ENCODE measurements at places on chromosomes 4 and X.
A peak's percentile ranks its signal among the peaks of the same experiment; 100 is the strongest.

DNA sequence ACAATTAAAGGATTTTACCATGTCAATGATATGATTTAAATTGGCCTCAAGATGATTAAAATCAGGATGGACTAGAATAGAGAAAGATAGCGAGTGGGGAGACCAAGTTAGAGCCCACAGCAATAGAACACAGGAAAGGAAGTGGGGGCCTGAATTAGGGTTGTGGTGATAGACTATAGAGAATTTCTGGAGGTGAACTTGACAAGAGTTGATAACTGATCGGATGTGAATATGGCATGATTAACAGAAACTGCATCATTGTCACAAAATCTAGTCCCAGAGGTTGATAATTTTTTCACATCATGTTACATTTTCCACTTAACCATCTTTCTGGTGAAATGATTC is 26.3 kb upstream of the TRPC3 start:
- no peak for DNase-seq

DNA sequence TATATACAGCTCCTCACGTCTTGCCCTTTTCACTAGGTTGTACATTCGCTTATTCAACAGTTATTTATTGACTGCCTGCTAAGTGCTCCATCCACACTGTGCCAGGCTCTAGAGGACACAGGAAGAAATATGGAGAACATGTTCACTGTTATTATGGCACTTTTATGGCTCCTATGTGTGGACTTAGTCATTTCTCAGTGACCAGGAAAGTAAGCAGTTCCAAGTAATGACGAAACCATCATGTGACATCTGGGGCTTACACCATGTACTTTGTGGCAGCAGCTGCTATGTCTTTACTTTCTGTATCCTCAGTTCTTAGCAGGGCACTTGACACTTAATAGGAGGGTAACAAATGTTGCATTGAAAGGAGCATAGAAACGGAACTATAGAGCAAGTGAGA is 278.0 kb downstream of the ANK2 start:
- peak; percentile 37 for DNase-seq

DNA sequence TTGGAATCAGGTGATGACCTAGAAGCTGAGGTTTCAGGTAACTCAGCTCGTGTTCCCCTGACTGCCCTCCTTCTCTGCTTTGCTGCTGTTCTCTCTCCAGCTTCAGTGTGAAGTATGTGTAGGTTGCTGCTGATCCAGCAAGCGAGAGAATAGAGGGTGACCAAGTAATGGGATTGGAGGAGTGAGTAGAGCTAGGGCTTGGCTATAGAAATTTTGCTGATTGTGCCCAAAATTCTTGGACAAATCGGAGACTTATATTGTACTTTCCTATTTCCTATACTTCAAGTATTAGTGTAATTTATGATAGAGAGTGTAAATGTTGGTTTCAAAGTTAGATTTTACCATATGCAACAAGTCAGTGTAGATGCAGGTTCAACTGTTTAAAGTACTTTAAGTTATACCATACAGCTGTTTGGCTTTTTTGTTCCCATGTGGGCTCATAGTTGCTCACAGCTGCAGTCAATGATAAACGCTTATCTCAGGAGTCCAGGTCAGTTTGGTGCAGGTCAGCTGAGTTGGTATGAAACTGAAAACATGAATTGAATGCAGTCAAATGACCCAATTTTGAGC is 48.0 kb downstream of the RAPGEF2 start:
- no peak for DNase-seq

- no peak for DNase-seq
These were observed 983.2 kb upstream of the IGFBP7 start for GRCh38 chr4:58093352-58093751.

GRCh38 chrX:22125481-22125880 is 93.4 kb downstream of the PHEX start:
- DNase-seq, result no peak

Data from AG10803 (cell line).